ENCODE measurements at places on chromosomes 12 and 14.

DNA sequence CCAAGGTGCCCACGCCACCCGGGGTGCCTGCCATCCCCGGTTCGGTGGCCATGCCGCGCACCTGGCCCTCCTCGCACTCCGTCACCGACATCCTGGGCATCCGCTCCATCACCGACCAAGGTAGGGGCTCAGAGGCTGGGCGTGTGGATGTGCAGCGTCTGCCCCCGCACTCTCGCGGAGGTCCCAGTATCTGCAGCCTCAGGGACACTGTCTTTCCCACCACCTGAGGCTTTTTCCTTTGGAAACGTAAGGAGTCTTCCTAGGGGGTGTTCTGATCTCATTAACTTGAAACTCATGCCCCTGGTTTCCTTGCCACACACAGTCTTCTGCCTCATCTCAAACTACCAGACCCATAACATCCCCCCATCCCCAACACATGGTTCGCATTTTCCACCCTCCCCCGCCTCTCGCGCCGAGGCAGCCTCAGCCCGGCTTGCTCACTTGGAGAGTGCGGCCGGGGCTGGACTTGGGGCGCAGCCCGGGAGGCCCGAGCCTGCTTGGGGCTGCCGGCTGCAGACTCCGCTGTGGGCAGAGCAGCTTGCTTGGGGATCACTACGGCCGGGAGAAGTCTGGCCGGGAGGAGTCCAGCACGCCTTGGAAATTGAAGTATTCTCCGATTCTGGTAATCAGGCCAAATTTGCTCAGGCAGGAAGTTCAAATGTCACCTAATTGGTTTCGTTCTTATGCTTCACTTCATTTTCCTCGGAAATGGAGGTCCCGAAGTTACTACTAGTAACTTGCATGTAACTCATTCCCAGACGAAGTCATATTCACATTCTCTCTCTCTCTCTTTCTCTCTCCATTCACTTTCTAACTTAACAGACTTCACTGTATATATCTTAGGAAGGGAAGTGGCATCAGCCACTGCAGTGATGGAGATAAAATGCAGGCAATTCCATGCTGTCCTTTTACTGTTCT lies 2.0 kb downstream of the PAX9 start:
- DNase-seq, result peak; percentile 28

GRCh38 chr12:24530689-24531088 lies 418.2 kb downstream of the BCAT1 start:
- DNase-seq, result no peak

DNA sequence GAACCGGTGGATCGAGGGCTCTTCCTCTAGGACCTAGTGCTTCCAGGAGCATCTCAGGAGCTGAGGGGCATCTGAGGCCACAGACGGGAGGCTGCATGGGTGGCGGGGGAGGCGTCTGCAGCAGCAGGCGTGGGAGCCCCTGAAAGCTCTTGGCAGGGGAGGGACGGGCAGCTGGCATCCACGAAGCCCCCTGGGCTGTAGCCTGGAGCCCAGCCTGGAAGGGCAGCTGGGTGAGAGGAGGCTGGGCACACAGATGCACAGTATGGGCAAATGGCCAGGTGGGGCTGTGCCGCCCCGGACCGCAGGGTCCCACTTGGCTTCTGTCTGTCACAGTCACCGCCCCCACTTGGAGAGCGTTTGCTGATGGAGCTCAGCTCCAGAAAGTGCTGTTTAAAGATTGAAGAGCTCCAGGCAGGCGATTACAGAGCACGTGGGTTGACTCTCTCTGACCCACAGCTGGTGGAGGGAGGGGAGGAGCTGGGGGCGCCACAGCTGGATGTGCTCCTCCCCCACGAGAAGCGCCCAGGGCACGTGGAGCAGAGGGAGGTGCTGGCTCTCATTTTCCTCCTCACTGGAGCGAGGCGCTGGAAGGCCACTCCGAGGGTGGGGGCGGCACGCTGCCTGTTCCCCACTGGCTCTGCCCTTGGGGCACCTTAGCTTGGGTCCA lies 155.0 kb upstream of the C14orf180 start:
- no peak for DNase-seq

DNA sequence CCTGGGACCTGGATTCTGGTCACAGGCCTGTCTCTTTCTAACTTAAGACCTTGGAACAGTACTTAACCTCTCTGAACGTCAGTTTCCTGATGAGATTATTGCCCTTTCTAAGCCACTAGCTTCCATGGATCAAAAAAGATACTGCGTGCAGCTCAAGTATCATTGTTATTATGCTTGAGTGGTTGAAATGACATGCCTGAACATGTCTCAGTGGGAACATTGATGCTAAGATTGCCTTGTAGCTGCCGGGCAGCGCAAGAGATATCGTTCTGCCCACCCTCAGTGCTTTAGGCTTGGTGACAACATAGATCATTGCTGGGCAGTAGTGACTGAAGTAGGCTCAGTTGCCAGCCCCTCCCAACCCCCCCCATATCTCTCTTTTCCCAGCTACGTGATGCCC lies 131.9 kb downstream of the SMOC1 start:
- no peak for DNase-seq

DNA sequence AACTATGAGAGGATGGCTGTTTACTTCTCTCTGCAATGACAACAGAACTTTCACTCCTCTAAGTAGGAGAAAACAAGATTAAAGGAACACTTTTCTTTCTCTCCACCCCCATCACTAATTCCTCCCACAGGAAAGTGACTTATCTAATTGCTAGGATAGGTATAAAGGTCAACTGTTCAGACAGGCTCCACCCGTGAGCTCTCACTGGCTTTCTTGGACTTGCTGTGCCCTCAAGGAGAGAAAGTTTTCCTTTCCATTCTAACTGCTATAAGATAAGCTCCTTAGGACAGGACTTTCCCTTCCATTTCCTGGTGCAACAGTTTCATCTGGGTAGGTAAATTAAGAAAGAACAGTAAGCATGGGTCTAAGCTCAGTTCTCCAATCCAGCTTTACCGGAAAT lies 4.8 kb downstream of the SLC41A2 start:
- no peak for DNase-seq

DNA sequence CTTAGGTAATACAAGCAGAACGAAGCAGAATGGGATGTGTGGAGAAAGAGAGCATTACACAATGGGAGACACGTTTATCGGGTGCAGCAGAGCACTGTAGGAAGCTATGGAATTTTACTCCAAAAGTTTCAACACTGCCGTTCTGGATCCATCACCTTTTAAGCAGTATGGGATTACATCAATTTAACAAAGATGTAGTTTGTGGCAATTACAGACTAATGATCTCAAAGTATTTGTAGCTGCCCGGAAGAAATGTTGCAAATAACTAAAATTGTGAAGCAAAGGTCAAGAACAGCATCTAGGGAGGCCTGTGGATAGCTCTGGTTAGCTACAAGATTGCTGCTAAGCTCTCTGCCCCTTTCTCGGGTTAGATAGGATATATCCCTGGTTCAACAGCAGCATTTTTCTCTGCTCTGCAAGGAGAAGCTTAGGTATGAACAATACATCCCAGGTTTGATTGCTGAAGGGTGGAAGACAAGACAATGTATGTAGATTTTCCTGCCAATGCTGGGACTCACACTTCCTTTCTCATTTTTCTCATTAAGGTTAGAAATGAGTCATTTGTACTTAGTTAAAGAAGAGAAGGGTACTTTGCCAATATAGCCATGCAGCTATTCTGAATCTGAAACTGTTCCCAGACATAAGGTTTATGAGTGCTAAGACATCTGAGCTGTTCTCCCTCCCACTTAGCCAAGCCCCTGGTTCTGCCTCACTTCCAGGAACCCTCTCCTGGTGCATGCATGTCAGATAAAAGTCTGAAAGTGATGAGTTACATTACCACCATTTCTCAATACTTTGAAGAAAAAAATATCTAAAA lies 75.0 kb upstream of the HIF1A start:
- no peak for DNase-seq

DNA sequence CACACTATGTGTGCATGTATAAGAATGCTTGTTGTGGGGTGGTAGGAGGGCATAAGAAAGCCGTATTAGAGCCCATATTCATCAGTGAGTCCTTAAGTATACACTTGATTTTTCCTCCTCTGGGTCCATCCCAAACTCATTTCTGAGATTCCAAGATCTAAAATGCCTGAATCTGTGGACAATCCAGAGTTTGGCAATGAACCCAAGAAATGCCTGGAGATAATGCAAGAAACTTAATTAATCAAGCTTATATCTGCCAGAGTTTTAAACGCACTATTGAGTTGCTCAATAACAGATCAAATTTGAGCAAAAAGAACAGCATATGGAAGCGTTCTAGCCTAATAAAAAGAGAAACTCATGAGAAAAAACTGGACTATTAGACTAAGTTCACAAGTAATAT lies 143.4 kb upstream of the NAV3 start:
- no peak for DNase-seq

GRCh38 chr14:104137297-104138097 lies 890 bp upstream of the KIF26A start:
- DNase-seq, result peak; percentile 83

GRCh38 chr12:50626026-50626425 lies 121.2 kb downstream of the DIP2B start:
- no peak for DNase-seq

DNA sequence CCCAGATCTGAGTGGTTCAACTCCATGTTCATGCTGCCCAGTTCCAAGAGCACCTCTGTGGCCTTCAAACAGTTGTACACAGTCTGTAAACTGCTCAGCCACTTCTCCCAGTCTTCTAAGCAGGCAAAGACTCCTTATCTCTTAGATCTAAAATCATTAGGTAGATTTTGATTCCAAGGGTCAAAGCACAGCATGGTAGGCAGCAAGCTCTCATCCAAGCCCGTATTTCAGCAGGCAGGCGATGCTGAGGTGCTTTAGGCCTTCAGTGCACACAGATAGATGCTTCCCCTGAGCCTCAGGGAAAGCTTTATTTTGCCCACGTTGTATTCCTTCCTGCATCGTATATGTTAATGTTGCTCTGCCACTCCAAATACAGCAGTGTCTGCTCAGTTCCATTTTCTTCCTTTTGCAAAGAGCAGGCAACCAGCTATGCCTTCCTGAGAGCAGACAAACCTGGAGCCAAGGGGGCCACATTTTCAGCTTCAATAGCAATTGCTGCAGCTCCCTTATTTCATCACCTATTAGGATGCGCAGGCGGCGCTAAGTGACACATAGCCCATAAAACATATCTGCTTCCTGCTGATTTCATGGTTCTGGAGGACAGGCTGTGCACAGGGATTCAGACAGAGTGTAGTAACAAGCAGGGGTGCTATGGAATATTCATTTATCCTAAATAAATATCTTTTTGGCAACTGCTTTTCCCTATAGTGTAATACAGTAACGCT lies 67.5 kb downstream of the ETV6 start:
- DNase-seq, result no peak

GRCh38 chr12:25372969-25373817 lies 122.5 kb upstream of the KRAS start:
- no peak for DNase-seq

GRCh38 chr12:105235281-105235731 lies 668 bp downstream of the APPL2 start:
- DNase-seq, result no peak

DNA sequence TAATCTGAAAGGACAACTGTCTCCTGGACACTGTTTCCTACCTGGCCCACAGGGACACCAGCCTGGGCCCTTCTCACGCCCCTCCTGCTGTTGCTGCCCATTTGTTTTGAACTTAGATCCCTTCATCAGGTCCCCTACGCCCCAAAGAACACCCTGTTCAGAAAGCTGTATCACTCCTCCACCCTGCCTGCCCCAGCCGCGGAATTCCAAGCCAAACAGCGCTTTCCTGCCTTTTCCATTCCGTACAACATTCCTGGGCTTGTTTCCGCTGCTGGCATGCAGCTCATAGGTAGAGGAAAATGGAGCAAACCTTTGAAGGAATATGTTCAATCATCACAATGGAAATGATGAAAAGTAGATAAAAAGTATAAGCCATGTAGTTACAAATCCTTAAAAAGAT lies 12.8 kb upstream of the GSG1 start:
- DNase-seq, result no peak

DNA sequence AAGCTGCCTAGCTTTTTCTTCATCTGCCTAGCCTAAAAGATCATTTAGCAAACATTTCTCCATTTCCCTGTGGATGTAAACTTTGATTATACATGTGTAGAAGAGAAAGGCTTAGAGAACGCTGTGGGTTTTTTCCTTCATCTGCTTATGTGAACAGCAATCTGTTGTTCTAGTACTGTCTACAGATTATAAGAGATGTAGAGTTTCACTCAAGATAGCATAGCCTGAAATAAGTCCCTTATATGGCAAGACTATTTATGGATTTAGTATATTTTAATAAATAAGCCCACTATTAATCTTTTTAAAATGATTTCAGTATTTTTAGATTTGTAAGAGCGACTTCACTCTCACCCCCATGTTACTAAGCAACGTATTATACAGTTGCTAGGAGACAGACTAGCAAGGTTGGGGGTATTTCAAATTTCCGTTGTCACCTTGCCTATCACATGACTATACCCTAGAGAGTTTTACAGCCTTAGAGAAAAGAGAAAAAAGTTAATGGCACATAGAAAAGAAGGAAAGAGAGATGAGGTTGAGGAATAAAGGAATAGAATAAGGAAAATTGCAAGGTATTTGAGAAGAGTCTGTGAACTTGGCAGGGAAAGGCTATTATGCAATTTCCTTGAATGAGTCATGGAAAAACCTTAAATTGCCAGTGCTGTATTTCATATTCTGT lies 12.2 kb upstream of the TUBA1A start:
- DNase-seq, result no peak

DNA sequence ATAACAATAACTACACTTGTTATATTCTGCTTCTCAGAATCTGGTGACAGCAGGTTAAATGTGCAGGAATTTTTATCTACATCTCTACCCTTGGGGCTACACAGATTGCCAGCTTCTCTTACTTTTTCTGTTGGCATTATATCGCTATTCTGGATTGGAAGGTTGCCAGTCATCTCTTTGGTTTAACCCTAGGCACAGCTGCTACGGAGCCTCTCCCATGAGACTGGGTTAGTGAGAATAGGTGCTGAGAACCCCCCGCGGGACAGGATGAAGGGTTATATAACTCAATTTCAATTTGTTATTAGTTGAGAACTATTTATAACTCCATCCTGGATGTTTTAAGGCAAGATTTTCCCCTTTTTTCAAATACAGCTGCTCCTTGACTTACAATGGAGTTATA lies 73.1 kb downstream of the ACADS start:
- DNase-seq, result no peak

DNA sequence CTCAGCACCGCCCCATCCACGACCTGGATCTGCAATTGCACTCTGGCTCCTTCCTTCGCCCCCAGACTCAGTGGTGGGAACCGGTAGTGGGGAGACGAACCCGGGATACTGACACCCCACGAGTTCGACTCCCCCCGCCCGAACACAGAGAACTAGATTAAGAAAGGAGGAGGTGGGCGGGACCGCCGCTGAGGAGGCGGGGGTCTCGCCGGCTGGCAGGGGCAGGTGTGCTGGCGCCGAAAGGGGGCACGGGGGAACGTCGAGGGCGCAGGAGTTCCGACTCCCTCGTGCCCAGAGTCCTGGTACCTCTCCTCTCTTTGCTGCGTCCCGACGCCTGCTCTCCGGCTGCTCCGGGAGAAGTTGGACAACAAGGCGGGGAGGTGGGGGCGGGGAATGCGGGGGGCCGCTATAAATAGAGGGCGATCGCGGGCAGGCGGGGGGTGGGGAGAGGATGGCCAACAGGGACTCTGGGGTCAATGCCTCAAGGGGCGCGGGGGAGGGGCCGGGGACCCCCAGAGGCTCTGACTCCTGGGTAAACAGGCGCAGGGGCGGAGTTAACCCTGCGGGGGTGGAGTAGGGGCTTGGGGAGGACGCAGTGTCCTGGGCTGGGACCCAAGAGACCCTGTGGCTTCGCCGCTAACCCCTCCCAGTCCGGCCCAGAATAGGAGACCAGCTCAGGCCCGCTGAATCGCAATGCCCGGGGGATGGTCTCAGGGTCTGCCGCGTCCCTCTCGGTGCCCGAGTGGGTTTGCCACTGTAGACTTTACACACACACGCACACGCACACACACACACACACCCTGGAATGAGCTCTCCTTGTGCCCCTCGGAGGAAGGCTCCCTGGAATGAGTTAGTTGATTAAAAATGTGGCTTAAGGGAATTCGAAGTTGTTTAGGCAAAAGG lies 761 bp upstream of the NDRG2 start:
- no peak for DNase-seq
